Thoracic aorta (tissue), 2 donors: ENCODE measurements at places on chromosomes 1 and 21.

DNA sequence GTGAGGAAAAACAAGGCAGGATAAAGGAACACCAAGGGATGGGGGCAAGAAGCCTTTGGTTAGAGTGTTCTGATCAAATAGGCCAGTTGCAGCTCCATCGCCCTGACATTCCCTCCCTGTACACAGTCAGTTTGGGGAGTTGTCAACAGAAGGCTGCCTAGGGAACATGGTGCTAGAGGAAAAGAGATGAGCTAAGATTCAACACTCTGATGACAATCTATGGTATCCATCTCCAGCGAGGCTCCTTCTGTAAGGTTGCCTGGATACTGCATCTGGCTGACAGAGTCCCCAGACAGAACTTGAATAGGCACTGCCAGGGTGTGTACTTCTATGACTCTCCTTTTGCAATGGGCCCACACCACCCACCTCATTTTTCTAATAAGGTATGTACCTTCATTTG, 11.2 kb upstream of the SLAMF9 start:
- no peak overlapping the region for H3K27ac ChIP-seq
- no peak for DNase-seq
- H3K36me3 ChIP-seq = no peaks in the 10 kb centered on the region

DNA sequence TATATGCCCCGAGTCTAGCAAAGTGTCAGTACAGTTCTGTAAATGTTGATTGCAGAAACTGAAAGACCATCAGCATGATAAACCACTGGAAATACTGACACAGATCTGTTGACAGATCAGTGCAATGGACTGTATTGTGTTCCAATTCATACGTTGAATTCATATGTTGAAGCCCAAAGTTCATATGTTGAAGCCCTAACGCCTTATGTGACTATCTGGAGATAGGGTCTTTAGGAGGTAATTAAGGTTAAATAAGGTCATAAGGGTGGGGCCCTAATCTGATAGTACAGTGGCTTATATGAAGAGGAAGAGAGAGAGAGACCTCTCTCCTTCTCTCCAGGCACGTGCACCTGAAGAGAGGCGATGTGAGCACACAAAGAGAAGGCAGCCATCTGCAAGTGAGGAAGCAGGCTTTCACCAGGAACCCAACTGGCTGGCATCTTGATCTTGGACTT, 144.7 kb downstream of the MRPL39 start:
- peaks cover 11% of the 10 kb centered on the region for H3K4me1 ChIP-seq
- H3K27me3 ChIP-seq = no peaks in the 10 kb centered on the region
- no peak overlapping the region for H3K4me3 ChIP-seq
- no peak overlapping the region for H3K27ac ChIP-seq
- H3K36me3 ChIP-seq = no peaks in the 10 kb centered on the region

GRCh38 chr1:217813031-217813430, 181.9 kb downstream of the SPATA17 start:
- no peak for DNase-seq
- H3K27ac ChIP-seq = no peak overlapping the region
- H3K4me1 ChIP-seq = no peaks in the 10 kb centered on the region
- no peaks in the 10 kb centered on the region for H3K36me3 ChIP-seq
- H3K4me3 ChIP-seq = no peak overlapping the region
- H3K27me3 ChIP-seq = no peaks in the 10 kb centered on the region

- no peak overlapping the region for H3K27ac ChIP-seq
- no peaks in the 10 kb centered on the region for H3K27me3 ChIP-seq
- no peak overlapping the region for H3K4me3 ChIP-seq
- DNase-seq = no peak
- peaks cover 9% of the 10 kb centered on the region for H3K36me3 ChIP-seq
Observed at GRCh38 chr1:155200920-155201319, 6.8 kb downstream of the THBS3 start.

GRCh38 chr1:238073991-238074390, 183.3 kb upstream of the ZP4 start:
- H3K4me3 ChIP-seq = no peak overlapping the region
- no peaks in the 10 kb centered on the region for H3K4me1 ChIP-seq
- DNase-seq = no peak
- H3K36me3 ChIP-seq = no peaks in the 10 kb centered on the region
- no peaks in the 10 kb centered on the region for H3K27me3 ChIP-seq

GRCh38 chr1:91889717-91890459, 3.9 kb upstream of the TGFBR3 start:
- DNase-seq = no peak
- no peaks in the 10 kb centered on the region for H3K36me3 ChIP-seq
- no peaks in the 10 kb centered on the region for H3K27me3 ChIP-seq
- H3K4me1 ChIP-seq = peaks cover 9% of the 10 kb centered on the region

DNA sequence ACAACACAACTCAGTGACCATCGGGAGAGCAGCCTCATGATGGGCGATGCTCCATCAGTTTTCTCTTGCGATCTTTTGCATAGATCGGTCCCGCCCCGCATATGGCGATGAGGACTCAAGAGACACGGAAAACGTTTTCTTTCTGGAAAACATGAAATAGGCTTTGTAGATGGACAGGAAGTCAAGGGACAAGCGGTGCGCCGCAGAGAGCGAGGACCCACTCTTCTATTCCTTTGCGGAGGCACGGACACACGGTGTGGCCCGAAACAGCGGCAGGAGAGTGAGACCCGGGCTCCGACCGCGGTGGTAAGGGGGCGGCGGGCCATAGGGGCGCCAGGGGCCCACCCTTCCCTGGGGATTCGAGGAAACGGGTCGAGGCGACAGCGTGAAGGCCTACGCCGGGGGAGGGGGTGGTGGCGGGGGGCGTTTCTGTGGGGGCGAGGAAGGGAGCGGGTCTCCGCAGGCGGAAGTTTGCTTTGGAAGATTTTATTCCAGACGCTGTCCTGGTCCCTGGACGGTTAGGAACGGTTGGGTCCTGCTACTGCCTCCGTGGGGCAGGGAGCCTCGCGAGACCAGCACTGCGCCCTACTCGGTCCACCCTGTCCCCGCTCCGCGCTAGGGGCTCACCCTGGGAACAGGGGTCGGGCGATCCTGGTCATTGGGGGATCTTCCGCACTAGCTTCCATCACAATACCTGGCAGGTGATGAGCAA, 796 bp upstream of the TDRKH start:
- peaks cover 18% of the 10 kb centered on the region for H3K4me1 ChIP-seq
- no peak for DNase-seq
- H3K36me3 ChIP-seq = no peaks in the 10 kb centered on the region
- no peaks in the 10 kb centered on the region for H3K27me3 ChIP-seq
- peak overlapping the region; percentile 49 for H3K27ac ChIP-seq

- H3K4me3 ChIP-seq = no peak overlapping the region
- H3K27ac ChIP-seq = no peak overlapping the region
- H3K36me3 ChIP-seq = no peaks in the 10 kb centered on the region
- no peaks in the 10 kb centered on the region for H3K27me3 ChIP-seq
- no peak for DNase-seq
Observed at GRCh38 chr1:202825748-202826147, 15.0 kb downstream of the PCAT6 start.

DNA sequence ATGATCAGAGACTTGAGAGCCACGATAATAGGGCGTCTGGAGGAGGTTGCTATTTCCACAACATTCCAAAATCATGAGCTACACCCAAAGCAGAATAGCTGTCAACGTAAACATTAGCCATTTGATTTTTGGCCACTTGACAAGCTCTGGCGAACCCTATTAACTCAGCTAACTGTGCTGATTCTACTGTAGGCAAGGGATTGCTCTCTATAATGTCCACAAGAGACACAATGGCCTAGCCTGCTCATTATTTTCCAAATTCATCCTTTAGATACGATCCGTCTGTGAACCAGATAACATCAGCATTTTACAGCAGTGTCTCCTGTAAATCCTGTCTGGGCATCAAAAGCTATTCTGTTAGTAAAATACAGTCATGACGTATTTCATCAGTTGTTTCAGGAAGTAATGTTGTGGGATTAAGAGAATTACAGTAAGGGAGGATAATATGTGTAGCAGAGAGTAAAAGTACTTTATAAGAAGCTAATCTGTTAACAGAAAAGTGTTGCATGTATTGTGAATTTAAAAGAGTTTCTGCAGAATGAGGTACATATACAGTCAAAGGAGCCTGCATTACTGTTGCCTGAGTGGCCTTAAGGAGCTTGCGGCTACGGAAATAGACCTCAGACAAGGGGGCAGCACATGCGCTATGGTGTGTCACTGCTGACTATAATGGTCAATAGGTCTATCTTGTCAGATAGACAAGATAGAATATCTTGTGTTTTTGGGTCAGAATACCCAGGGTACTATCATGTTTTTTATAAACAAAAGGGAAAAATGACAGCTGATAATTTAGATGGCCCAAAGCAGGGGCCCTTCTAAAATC, 44.9 kb upstream of the TINAGL1 start:
- no peak for DNase-seq
- no peaks in the 10 kb centered on the region for H3K36me3 ChIP-seq
- H3K27ac ChIP-seq = no peak overlapping the region
- H3K27me3 ChIP-seq = no peaks in the 10 kb centered on the region
- H3K4me3 ChIP-seq = no peak overlapping the region

- H3K36me3 ChIP-seq = no peaks in the 10 kb centered on the region
- no peaks in the 10 kb centered on the region for H3K27me3 ChIP-seq
- no peak for DNase-seq
- no peak overlapping the region for H3K4me3 ChIP-seq
- H3K4me1 ChIP-seq = peaks cover 29% of the 10 kb centered on the region
Observed at GRCh38 chr1:234526922-234527321, 47.9 kb upstream of the TARBP1 start.

GRCh38 chr1:62875676-62876075, 91.7 kb downstream of the ATG4C start:
- H3K4me3 ChIP-seq = no peak overlapping the region
- no peaks in the 10 kb centered on the region for H3K36me3 ChIP-seq
- H3K27ac ChIP-seq = no peak overlapping the region
- no peaks in the 10 kb centered on the region for H3K4me1 ChIP-seq

GRCh38 chr1:35575416-35575958, 2.4 kb downstream of the TFAP2E start:
- H3K36me3 ChIP-seq = no peaks in the 10 kb centered on the region
- H3K27me3 ChIP-seq = peaks cover 5% of the 10 kb centered on the region
- H3K4me1 ChIP-seq = peaks cover 35% of the 10 kb centered on the region
- H3K27ac ChIP-seq = no peak overlapping the region

- peaks cover 82% of the 10 kb centered on the region for H3K4me1 ChIP-seq
- DNase-seq = peak; percentile 76
- H3K27me3 ChIP-seq = no peaks in the 10 kb centered on the region
- H3K4me3 ChIP-seq = no peak overlapping the region
- H3K27ac ChIP-seq = peak overlapping the region; percentile 99
Observed at GRCh38 chr1:21906173-21907078, 30.7 kb downstream of the HSPG2 start.
